ENCODE measurements at places on chromosomes 1 and 21. TPM values are rescaled to one million over a fixed set of nuclear protein-coding genes. Genes with fewer than 3 reads are reported as not detected.

DNA sequence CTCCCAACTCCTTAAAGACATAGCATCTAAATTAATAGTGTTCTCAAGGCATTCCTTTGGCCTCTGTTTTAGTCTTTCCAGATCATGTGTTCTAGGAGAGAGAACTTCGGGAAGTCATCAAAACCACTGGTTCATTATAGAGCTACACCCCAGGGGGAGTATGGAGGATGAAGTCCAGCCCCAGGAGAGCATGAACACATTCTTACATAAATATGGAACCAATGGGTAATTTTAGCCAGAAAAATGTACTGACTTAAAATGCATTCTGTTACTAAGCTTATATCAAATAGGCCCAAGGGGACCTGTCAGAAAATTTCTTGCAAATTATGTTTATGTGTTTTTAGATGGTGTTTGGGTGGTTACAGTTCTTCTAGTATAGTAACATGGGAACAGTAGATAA is 165.2 kb downstream of the NTMT2 start:
- no peak for DNase-seq

GRCh38 chr21:27493542-27493941 is 526.7 kb upstream of the ADAMTS5 start:
- no peak for DNase-seq

- no peak for DNase-seq
Observed at GRCh38 chr1:156822680-156823079, 6.0 kb upstream of the SH2D2A start.

MX2 gene
- 5.4 TPM for total RNA-seq
